Activated CD4-positive, alpha-beta memory T cell treated with anti-CD3 and anti-CD28 coated beads for 36 hours (primary cell): ENCODE measurements at places on chromosomes 2 and 18.

GRCh38 chr2:11071211-11071610 is 84.1 kb upstream of the SLC66A3 start:
- H3K27me3 ChIP-seq: peaks cover 20% of the 10 kb centered on the region
- H3K4me1 ChIP-seq: peaks cover 17% of the 10 kb centered on the region
- H3K4me3 ChIP-seq: no peak overlapping the region
- peak; percentile 27 for DNase-seq

DNA sequence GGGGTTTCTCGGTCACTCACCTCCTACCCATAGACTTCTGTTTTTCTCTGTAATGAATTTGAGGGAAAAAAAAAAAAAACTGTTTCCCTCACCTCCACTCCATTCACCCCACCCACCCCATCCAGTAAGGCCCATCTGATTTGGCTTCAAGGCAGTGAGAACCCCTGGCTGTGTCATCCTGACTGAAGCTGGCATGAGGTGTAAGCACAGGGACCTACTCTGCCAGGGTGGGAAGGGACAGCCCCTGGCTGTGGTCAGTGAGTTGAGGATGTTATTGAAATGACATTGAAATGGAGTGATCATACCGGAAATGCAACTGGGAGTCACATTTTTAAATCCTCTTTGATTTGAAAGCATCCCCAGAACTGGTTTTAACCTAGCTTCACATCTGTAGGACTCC is 19.1 kb upstream of the BCL2L11 start:
- no peak overlapping the region for H3K4me3 ChIP-seq
- no peaks in the 10 kb centered on the region for H3K36me3 ChIP-seq
- DNase-seq: peak; percentile 59

- H3K27me3 ChIP-seq: peaks cover 22% of the 10 kb centered on the region
- no peak overlapping the region for H3K4me3 ChIP-seq
- DNase-seq: no peak
- no peaks in the 10 kb centered on the region for H3K36me3 ChIP-seq
These were observed 58.1 kb downstream of the VIT start for GRCh38 chr2:36754578-36754977.

DNA sequence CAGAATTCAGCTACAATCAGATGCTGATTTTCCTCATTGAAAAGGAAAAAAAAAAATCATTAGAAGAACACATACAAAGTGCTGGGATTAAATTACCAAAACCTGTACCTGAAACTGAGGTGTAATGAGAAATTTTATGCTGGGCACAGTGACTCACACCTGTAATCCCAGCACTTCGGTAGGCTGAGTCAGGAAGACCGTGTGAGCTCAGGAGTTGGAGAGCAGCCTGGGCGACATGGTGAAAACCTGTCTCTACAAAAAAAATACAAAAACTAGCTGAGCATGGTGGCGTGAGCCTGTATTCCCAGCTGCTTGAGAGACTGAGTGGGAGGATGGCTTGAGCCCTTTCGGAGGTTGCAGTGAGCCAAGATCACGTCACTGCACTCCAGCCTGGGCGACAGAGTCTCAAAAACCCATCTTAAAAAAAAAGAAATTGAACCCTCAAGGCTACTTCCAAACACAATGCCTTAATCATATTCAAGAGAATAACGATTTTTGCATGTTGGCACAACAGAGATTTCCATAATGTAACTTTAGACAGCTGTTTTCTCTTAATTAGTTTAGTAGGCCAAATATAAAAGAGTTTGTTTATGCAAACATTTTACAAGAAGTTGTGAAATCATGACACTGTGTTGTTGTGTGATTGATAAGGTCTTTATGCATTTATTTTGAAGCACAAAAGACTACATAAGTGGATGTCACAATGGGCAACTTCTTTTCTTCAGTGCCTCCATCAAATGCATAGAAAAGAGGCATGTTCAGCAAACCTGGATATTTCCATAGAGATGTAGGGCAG is 63.9 kb downstream of the FAM161A start:
- no peak for DNase-seq
- H3K27me3 ChIP-seq: peaks cover 1% of the 10 kb centered on the region
- H3K4me1 ChIP-seq: peaks cover 5% of the 10 kb centered on the region
- no peak overlapping the region for H3K4me3 ChIP-seq
- H3K36me3 ChIP-seq: no peaks in the 10 kb centered on the region
